Suppressor macrophage treated with lipopolysaccharide for 1 hour (primary cell): ENCODE measurements at places on chromosomes 5 and 9.

- DNase-seq = peak; percentile 80
Measured at GRCh38 chr5:96885518-96886338, 9.4 kb downstream of the ERAP2 start.

- DNase-seq = no peak
Measured at GRCh38 chr5:85357309-85357708, 972.6 kb upstream of the EDIL3 start.

DNA sequence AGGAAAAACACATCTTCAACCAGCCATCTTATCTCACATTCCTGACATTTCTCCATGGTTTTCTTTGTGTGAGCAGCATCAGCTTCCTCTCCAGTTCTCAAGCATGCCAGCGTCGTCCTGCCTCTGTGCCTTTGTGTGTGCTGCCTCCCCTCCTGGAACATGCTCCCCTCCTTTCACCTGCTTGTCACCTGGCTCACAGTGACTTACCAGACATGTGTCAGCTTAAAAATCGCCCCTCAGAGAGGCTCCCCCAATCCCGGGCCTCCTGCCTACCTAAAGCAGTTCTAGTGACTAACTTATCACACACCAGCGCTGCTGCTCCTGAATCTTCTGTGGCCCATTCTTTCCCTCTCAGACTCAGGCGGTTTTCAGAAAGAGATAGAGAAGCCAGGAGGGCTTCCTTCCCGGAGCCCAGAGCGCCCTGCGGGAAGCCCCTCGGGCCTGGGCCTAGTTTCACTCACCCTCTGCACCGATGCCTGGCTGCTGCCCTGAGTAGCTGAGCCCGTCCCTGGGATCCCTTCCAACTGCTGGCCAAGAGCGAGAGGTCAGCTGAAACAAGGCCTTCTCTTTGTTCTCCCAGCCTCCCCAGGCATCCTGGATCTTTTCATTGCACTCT lies 51.1 kb upstream of the MVB12B start:
- DNase-seq = no peak

DNA sequence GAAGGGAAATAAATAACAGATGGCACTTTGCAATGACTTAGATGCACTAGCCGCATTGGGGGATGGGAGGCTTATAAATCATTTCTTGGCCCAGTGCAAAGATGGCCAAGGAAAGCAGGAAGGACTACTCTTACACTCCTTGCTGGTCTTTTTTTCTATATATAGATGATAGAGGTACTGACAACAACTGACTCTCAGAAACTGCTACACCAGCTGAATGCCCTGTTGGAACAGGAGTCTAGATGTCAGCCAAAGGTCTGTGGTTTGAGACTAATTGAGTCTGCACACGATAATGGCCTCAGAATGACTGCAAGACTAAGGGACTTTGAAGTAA lies 1.7 kb downstream of the CCNG1 start:
- DNase-seq = no peak

DNA sequence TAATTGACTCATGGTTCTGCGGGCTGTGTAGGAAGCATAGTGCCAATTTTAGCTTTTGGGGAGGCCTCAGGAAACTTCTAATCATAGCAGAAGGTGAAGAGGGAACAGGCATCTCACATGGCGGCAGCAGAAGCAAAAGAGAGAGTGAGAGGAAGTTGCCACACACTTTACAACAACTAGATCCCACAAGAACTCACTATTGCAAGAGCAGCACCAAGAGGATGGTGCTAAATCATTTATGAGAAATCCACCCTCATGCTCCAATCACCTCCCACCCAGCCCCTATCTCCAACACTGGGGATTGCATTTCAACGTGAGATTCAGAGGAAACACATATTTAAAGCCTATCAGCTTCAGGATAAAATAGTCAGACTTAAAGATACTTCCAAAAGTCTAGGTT lies 36.1 kb upstream of the LPAR1 start:
- peak; percentile 53 for DNase-seq

DNA sequence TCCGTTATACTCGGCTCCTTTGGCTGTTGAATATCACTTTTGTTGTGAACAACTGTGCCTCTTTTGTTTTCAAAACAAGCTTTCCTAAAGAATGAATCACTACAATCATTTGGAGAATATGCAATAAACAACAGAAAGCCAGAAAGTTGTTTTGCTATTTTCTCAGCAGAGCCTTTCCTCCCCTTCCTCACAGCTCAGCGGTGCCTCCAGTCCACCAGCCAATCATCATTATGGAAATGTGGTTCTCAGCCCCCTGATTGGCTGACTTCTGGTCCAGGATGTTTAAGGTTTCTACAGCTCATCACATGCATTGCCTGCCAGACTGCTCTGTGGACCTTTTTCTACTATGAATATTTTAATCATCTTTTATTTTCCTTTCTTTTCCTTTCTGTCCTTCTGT lies 9.1 kb upstream of the ZNF608 start:
- DNase-seq = no peak

- DNase-seq = no peak
Measured at GRCh38 chr9:8270235-8270634, 470.7 kb upstream of the DMAC1 start.

- DNase-seq = peak; percentile 15
Measured at GRCh38 chr9:124660341-124660801, 110.7 kb downstream of the NR6A1 start.

- no peak for DNase-seq
Measured at GRCh38 chr9:114806526-114806900, 674 bp upstream of the TNFSF15 start.

DNA sequence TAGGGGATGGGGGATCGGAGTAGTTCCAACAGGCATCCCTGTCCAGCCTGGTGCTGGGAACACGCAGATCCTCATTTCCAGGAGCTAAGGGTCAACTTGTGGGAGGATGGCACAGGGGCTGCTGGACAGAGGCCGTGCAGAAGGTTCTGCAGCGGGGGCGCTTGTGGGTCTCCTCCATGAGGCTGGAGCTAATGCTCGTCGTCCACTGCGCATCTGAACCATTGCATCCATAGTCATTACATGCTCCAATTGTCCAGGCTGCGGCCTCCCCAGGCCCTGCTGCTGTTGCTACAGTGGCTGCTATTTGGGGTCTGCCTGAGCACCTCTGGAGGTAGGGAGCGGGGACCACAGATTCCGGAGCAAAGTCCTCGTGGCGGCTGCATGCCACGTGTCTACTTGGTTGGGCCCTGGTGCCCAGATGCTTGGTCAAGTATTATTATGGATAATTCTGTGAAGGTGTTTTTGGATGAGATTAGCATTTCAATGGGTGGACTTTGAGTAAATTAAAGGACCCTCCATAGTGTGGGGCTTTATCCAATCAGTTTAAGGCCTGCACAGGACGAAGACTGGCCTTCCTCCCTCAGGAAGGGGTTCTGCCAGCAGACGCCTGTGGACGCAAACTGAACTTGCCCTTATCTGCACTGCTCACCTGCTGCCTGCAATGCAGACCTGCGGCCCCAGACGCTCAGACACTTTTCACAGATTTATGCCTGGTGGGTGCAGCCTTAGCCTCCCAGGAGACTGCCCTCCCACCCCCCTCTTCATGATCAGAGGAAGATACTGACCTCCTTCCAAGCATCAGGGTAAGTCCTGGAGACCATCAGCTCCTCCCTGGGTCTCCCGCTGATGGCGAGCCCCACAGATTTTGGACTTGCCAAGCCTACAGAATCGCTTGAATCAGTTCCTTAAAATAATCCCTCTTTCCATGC lies 127.5 kb upstream of the IRX4 start:
- no peak for DNase-seq

GRCh38 chr5:66012271-66012670 lies 85.9 kb downstream of the ERBIN start:
- DNase-seq = no peak

DNA sequence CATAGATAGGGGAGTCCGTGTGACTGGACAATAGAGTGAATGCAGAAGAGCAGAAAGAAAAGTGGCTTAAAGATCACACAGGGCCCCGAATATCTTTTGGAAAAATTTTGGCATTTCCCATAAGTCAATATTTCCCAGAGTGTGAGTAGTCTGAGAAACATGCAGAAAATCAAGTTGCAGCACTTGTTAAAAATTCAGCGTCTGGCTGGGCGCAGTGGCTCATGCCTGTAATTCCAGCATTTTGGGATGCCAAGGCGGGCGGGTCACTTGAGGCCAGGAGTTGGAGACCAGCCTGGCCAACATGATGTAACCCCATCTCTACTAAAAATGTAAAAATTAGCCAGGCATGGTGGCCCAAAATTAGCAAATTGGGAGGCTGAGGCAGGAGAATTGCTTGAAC lies 227.0 kb downstream of the DRD1 start:
- no peak for DNase-seq

- peak; percentile 78 for DNase-seq
Measured at GRCh38 chr9:128026773-128027541, 40.2 kb downstream of the NAIF1 start.

DNA sequence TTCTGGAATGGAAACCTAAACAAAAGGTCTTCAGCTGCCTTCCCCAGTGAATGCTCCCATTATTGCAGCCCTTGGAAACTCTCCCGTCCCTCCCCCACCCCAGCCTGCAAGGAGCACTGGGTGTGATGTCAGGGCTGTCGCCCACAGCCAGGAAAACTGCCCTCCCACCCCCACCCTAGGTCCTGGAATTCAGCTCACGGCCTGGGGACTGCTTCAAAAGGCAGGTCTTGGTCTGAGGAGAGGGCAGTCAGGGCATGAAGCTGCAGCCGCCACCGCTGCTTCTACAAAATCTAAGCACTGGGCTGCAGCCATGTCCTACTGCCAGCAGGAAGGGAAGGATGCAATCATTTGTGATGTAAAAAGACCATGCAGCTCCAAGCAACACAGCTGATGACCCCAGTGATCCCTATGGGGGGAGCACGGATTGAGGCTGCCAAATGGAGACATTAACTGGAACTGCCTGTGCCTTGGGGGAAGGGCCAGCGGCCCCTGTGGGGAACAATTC lies 11.4 kb downstream of the GRHPR start:
- no peak for DNase-seq

DNA sequence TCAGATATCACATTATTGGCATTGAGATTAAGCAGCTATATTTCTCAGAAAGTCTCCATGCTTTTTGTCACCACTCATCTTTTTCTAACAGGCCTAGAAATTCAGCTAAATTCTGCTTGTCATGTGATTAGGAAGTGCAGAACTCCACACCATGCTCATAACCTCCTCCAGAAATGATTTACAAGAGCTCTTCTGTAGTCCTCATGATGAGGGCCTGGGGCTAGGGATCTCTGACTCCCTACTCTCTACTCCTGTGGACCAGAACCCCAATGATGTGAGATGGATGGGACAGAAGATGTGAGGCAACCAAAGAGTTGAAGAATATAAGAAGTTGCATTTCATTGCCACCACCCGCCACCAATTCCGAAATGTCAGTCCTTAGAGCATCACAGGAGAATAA lies 16.5 kb upstream of the SIL1 start:
- DNase-seq = no peak

DNA sequence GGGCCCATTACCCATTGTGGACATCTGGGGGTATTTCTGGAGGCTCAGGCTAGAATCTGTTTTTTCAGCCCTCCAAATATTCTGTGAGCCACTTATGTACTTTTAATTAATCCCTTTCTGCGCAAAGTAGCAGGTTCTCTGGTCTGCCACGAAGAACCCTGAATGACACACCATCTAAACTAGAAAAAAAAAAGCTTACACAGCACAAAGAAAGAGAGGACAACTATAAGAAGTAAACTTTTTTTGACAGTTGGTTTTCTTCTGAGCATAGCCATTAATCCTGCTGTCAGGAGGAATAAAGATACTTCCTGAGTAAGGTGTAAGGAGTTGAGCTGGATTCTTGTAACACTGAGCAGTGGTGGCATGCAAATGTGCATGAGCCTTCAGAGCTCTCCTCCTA lies 327.5 kb downstream of the TMEM232 start:
- no peak for DNase-seq

- no peak for DNase-seq
Measured at GRCh38 chr9:38441347-38442085, 17.3 kb upstream of the IGFBPL1 start.

GRCh38 chr5:123785162-123786071 lies 273.4 kb downstream of the CSNK1G3 start:
- no peak for DNase-seq
